Hypothalamus (tissue), 51 donors: ENCODE measurements at places on chromosomes 5 and 9.

- no peak for DNase-seq
These were observed 396.5 kb upstream of the RPS23 start for GRCh38 chr5:82674671-82675070.

DNA sequence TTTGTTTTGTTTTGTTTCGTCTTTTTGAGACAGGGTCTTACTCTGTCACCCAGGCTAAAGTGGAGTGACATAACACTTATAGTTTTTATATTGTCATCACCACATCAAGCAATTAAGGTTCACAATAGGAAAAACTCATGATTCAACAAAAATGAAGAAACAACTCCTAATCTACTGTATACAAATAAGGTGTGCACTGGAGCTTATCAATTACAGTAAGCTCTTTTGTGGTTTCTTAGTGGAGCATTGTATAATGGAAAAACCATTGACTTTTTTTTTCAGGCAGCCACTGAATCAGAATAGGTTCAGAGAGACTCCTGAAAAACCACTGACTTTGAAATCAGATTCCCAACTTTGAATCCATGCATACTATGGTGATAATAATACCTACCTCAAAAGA is 10.8 kb upstream of the PLIN2 start:
- no peak for DNase-seq

- DNase-seq: no peak
These were observed 42.2 kb upstream of the FBXW11 start for GRCh38 chr5:172048539-172049101.

DNA sequence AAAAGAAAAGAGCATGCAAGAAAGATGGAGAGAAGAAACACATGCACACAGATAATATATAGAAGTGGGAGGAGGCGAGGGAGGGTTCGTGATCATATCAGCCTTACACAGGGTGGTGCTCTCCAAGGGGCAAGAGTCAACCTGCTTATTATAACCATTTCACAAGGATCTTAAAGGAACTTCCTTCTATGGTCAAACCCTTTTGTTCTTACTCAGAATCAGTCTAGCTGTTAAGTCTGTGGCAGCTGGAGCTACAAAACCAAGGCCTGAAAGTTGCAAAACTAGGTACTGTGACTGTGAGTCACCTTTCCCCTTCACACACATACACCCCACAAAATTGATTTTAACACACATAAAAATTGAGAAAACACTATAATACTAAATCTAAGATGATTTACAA is 18.5 kb upstream of the ERMP1 start:
- no peak for DNase-seq

- DNase-seq: no peak
These were observed 280.3 kb downstream of the GADD45G start for GRCh38 chr9:89885156-89885555.

DNA sequence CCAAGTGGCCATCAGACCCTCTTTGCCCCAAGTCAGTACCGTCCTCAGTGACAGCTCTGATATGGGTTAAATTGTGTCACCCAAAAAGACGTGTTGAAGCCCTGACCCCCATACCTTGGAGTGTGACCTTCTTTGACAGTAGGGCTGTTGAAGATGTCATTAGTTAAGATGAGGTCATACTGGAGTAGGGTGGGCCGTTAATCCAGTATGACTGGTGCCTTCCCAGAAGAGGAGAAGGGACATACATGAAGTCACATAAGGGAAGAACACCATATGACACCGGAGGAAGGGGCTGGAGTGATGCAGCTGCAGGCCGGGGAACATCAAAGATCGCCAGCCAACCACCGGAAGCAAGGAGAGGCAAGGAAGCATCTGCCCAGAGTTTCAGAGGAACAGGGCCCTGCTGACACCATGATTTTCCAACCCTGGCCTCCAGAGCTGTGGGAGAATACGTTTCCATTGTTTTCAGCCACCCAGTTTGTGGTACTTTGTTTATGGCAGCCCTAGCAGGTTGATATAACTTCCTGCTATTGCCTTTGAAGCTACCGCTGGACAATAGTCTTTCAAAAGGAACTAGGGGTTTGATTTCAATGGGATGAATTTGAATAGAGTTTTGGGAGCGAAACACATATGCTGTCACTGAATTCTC is 36.4 kb upstream of the CPEB4 start:
- DNase-seq: no peak

DNA sequence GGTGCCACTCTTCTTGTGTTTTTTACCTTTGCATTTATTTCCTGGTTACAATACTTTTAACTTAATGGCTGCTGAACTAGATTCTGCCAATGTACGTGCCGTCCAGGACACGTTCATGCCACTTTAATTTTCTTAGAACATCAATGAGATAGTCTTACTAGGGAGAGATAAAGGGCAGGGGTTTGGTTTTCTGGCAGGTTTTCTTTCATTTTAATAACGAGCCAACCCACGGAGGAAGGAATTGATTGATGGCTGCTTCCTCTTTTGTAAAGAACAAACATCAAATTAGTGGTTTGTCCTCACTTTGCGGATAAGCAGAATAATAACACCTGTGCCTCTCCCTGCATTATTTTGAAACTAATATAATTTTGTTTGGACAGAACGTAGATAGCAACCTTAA is 135.7 kb downstream of the DOCK8 start:
- DNase-seq: no peak

GRCh38 chr9:71692337-71692736 is 76.0 kb downstream of the CEMIP2 start:
- no peak for DNase-seq

GRCh38 chr9:112063586-112063985 is 111.5 kb downstream of the SUSD1 start:
- DNase-seq: no peak

DNA sequence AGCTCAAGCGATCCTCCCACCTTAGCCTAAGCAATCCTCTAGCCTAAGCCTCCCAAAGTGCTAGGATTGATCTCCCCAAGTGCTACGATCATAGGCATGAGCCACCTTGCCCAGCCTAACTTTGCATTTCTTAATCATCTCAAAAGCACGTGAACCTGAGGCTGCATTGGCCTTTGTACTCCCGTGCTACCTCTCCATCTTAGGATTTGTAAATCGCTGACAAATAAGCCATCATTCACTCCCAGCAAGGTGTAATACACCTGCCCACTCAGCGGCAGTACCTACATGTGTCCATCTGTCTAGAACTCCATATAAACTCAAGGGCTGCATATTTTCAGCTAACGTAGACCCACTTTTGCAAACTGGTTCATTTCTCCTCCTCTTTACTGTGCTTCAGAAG is 2.8 kb downstream of the ANKH start:
- DNase-seq: no peak

DNA sequence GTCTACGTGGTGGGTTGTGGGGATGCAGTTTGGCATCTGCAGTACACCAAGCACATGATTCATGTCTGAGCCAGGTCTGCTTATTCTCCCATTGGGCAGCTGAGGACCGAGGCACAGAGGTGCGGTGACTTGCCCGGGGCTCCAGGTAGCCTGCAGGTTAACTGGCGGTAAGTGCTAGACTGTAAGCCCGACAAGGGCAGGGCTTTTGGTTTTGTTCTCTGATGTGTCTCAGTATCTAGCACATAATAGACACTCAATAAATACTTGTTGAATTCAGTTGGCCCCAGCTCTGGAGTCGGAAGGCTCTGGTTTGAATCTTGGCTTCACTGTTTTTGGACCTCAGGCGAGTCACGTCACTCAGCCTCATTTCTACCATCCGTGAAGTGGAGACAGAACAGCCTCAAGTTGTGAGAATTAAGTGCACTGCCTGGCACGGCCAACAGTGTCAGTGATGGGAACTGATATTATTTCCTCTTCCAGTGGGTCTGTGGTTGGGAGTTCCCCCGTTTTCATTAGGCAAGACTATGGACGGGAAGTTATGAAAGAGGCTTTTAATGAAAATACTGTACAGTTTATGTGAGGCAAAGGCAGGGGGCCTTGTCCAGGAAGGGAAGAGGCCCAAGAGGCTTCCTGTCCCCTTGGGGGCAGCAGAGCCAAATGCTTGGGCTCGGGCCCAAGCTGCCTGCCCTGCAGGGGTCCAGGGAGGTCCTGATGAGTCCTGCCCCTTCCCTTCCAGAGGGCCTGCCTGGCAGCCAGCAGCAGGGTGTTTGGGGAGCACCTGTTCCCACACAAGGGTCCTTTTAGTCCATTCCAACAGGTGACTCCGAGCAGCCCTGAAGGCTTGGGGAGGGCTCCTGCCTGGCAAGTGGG is 3.3 kb downstream of the PRELID1 start:
- DNase-seq: no peak

GRCh38 chr5:66713998-66714397 is 117.8 kb downstream of the MAST4 start:
- DNase-seq: no peak

DNA sequence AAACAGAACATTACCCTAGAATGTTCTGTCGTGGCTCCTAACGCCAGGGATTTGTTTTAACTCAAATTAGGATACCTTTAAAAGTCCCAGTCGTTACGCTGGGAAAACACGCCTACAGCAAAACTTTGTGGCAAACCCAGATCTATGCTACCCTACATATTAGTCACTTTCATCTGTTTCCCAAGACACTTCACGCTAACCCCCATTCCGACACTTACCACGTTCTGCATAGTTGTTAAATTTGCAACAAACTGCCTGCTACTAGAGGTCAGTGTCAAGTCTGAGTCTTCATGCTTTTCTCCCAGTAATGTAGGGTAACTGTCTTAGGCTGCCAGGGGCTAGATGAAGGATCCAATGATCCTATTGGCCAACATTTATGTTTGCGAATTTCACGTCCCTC is 140.3 kb downstream of the RASEF start:
- no peak for DNase-seq

DNA sequence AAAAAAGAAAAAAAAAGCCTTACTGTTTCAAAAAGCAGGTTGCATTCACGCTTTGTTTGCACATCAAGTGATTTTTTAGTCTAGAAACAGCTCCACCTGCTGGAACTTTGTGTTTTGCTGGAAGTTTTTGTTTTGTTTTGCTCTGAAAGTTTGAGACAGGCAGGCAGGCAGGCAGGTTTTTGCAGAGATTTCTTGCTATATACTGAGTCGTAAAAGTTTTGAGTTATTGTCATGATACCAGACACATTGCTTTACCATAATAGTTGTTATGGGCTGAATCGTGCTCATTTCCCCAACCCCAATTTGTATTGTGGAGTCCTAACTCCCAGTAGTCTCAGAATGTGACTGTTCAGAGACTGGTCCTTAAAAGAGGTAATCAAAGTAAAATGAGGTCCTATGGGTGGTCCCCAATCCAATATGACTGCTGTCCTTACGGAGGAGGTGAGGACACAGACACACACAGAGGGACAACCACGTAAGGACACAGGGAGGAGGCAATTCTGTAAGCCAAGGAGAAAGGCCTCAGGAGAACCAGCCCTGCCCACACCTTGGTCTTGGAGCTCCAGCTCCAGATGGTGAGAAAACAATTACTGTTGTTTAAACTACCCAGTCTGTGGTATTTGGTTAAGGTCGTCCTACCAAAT is 20.9 kb downstream of the OR2Y1 start:
- DNase-seq: no peak

GRCh38 chr5:154849791-154850201 is 607 bp downstream of the FAXDC2 start:
- no peak for DNase-seq

DNA sequence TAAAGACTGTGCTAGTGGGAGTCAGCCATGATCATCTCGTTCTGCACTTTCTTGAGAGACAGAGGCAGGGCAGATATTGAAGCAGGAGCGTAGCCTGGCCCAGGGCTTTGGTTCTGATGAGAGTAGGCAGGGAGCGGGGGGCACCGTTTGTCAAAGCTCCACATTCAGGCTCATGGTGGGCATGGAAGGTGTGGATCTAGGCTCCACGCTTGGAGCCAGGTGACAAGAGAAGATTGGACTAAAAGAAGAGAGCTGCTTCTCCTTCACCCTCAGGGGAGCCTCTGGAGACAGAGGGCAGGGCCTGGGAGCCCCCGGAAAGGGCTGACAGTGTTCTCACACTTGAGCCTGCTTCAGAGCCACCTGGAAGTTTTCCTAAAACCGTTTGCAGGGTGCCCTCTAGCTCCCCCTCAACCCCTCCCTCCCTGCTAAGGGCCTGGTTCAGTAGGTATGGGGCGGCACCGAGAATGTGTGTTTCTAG is 24.7 kb upstream of the FCN2 start:
- no peak for DNase-seq

DNA sequence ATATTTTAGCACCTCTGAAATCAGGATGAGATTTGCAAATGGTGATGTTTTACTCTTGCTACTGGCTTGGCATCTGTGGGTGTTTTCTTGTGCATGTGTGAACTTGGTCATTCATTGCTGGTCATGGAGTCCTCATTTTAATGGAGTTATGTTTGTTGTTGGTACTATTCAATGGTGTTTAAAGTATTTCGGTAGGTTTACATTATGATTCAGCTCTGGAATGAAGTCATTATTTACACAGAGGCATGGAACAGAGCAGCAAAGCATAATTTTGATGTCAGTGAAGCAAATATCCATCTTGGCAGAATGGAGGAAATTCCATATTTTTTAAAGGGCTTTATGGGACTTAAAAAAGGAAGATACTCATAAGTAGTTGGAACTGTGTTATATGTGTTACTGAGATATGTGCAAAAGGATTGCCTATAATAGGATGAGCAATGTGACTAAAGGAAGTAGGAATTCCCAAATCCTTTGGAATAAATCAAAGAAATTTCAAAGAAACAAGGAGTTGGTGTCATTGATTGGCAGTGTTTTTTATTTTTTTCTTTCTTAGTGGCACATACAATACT is 147.4 kb downstream of the ACTBL2 start:
- DNase-seq: no peak

DNA sequence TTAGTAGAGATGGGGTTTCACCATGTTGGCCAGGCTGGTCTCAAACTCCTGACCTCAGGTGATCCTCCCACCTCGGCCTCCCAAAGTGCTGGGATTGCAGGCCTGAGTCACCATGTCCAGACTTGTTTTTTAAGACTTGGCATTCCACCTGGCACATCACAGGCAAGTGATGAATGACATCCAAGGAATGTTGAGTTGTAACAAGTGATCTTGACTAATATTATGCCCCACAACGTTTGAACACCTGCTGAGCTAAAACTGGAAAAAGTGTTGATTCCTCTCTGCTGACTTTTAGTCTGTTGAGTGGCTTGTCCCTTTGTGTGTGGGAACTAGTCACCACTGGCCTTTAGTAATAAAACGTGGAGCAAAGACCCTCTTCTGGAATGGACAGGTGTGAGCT is 54.6 kb downstream of the SUB1 start:
- DNase-seq: no peak

DNA sequence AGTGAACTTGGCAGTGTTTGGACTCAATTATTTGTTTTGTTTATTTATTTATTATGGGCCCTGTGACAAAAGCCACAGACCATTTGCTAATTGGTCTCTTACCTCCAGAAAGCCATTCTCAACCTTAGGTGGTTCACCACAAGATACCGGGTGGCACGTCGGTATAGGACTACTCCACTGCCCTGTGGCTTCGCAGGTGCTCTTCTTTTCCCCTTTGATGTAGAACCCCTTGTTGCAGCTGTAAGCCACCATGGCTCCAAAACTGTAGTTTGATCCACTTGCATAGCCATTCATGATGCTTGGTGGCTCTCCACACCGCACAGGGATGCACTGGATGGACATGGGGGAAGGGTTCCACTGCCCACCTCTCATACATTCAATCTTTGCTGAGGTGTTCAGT is 73.3 kb upstream of the TXNDC8 start:
- DNase-seq: no peak

DNA sequence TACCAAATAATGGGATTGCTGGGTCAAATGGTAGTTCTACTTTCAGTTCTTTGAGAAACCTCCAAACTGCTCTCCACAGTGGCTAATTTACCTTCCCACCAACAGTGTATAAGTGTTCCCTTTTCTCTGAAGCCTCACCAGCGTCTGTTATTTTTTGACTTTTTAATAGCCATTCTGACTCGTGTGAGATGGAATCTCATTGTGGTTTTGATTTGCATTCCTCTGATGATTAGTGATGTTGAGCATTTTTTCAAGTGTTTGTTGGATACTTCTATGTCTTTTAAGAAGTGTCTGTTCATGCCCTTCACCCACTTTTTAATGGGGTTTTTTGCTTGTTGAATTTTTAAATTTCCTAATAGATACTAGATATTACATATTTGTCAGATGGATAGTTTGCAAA is 28.4 kb upstream of the SUSD1 start:
- DNase-seq: no peak
